ENCODE measurements at places on chromosomes 1 and 21.

DNA sequence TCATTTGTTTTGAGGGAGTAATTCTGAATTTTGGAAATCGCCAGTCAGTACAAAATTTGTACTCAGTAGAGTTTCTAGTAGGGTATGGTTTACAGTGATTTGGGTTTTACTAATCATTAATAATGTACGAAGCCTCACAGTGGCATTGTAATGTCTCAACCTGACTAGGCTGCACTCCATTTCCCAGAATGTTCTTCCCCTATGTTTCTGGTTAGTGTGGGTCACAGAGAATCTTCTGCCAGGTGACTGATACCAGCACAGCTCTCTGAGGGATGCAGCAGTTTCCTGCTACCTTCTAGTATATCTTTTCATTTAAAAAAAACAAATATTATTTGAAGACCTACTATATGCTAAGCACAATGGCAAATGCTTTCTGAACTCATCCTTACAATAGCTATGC, 112.9 kb downstream of the PTPN14 start:
- peaks cover 26% of the 10 kb centered on the region for H3K4me1 ChIP-seq
- no peak overlapping the region for H3K27ac ChIP-seq
- H3K36me3 ChIP-seq: no peaks in the 10 kb centered on the region
- H3K4me3 ChIP-seq: no peak overlapping the region
- H3K27me3 ChIP-seq: no peaks in the 10 kb centered on the region

GRCh38 chr1:222921945-222922344, 107.1 kb downstream of the DISP1 start:
- no peaks in the 10 kb centered on the region for H3K4me1 ChIP-seq
- DNase-seq: no peak
- H3K4me3 ChIP-seq: no peak overlapping the region
- H3K27ac ChIP-seq: no peak overlapping the region
- H3K27me3 ChIP-seq: no peaks in the 10 kb centered on the region

DNA sequence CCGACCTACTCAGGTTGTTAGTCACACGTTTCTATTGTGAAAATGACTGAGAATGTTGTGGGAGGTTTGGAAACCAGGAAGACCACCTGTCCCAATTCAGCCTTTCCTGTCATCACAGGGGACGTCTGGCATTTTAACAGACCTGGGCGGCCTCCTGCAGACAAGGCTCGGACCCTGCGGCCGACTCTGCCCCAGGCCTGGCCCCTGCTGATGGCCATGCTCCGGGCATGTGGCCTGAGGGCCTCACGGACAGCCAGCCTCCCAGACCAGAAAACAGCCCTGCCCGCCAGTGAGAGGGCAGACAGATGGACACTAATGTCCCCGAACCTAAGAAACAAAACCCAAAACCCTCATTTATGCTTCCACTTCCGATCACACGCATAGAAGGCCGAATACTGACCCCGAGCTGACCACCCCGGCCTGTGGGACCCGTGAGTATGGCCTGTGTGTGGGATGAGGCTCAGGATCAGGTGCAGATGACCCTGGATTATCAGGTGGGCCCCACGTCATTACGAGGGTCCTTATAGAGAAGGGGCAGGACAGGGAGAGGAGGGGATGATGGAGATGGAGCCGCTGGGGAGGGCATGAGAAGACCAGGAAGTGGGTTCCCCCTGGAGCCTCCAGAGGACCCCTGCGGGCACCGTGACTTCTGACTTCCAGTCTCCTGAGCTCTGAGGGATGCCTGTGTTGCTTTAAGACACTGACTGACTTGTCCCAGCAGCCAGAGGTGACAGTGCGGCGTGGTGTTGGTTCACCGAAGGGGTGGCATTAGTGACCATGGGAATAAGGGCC, 9.6 kb downstream of the COL18A1 start:
- no peak overlapping the region for H3K4me3 ChIP-seq
- DNase-seq: no peak
- H3K27me3 ChIP-seq: no peaks in the 10 kb centered on the region
- H3K4me1 ChIP-seq: no peaks in the 10 kb centered on the region

DNA sequence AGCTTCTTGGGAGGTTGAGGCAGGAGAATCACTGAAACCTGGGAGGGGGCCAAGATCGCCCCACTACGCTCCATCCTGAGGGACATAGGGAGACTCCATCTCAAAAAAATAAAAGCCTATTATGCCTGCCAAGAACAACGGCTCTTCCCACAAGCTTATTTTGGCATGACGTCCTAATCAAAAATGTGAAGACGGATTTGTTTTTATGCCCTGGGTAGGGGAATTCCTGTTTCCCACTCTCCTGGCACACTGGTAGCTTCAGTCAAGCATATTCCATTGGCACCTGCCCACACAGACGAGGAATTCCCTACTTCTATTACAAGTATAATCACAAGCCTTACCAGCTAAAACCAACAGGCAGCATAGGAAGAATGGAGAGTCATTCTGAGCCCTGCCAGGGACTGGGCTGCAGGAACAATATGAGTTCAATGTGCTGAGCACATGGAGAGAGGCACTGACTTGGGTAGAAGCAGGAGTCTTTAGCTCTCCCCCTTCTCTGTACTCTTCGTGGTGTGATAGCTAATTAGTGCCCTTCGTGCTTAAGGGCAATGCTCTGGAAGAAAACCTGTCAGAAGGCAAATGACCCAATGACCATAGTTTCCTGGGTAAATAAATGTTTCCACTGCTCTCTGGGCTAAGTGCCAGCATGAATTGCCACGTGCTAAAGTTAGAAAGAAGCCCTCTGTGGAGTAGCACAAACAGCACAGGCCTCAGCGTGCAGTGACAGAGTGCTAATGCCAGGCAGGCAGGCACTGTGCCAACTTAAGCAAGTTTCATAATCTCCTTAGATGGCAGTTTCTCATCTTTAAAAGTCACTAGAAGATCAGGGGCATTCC, 16.8 kb downstream of the TNFSF4 start:
- DNase-seq: peak; percentile 51
- H3K4me1 ChIP-seq: peaks cover 26% of the 10 kb centered on the region
- peaks cover 12% of the 10 kb centered on the region for H3K36me3 ChIP-seq
- H3K27me3 ChIP-seq: no peaks in the 10 kb centered on the region

- H3K27me3 ChIP-seq: peaks cover 4% of the 10 kb centered on the region
- no peak overlapping the region for H3K27ac ChIP-seq
- H3K36me3 ChIP-seq: no peaks in the 10 kb centered on the region
- H3K4me1 ChIP-seq: no peaks in the 10 kb centered on the region
- H3K4me3 ChIP-seq: no peak overlapping the region
Observed at GRCh38 chr1:183234660-183235476, 48.8 kb downstream of the LAMC2 start.

- H3K4me3 ChIP-seq: peak overlapping the region; percentile 79
- H3K27ac ChIP-seq: peak overlapping the region; percentile 92
- peaks cover 43% of the 10 kb centered on the region for H3K36me3 ChIP-seq
- H3K27me3 ChIP-seq: no peaks in the 10 kb centered on the region
- H3K4me1 ChIP-seq: peaks cover 64% of the 10 kb centered on the region
Observed at GRCh38 chr1:230068952-230069684, 2.1 kb downstream of the GALNT2 start.

DNA sequence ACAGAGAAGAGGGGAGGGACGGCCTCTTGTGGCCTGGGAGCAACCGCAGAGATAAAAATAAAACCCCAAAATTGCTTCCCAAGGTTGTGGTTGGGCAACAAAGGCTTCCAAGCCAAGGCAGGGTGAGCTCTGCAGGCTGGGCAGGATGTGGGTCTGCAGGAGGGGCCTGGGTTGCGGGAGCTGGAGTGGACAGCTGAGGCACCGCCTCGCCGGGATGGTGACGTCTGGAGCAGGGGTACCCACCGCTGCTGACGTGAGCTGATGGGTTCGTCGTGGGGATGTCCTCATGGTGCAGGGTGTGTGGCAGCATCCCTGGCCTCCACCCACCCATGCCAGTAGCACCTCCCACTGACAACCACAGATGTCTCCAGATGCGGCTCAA, 3.7 kb downstream of the AURKAIP1 start:
- peaks cover 39% of the 10 kb centered on the region for H3K4me1 ChIP-seq
- H3K36me3 ChIP-seq: peaks cover 28% of the 10 kb centered on the region
- DNase-seq: peak; percentile 76
- H3K27ac ChIP-seq: no peak overlapping the region

GRCh38 chr1:178174539-178174938, 80.6 kb downstream of the RASAL2 start:
- no peak overlapping the region for H3K4me3 ChIP-seq
- no peak overlapping the region for H3K27ac ChIP-seq
- H3K36me3 ChIP-seq: no peaks in the 10 kb centered on the region
- DNase-seq: no peak

DNA sequence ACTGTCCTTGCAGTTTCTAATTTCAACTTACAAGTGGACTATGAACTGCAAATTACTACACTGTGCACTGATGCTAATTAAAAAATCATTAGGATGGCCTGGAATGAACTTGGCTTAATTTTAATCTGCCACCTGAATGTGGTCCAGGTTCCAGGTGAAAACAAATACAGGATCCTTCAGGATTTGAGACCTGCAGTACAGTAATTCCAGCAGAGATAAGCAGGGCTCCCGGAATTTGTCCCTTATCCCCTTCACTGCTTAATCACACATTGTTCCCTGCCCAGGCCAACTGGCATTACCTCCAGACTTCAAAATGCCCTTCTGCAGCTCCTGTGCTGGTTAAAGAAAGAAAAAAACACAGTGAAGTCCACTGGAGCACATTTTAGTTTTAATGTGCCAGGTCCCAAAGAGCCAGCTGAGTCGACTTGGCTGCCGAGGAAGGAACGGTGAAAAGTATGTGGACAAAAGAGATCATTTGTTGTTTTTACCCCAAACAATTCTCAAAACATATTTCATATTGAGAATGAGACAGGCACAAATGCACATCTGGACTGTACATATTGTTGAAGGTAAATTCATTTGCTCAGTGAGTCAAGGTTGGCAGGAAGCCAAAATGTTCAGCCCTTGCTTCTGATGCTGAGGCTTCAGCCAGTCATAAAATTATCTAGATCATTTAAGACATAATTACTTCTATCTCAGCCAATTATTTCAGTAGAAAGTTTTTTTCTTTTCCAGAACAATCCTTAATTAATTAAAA, 28.3 kb downstream of the DEGS1 start:
- no peak overlapping the region for H3K27ac ChIP-seq
- no peak overlapping the region for H3K4me3 ChIP-seq
- DNase-seq: no peak
- no peaks in the 10 kb centered on the region for H3K27me3 ChIP-seq
- no peaks in the 10 kb centered on the region for H3K4me1 ChIP-seq

DNA sequence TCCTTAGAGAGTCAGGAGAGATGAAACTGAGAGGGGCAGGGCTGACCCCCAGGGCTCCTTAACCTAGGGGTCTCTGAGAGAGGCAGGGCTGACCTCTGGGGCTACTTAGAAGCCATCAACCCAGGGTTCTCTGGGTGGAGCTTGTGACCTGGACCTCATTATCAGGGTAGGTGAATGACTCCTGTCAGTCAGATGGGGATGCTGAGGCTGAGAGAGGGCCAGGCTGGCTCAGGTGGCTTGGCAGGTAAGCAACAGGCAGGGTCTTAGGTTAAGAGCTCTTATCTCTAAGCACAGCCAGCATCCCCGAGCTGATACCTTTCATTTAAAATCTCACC, 160.9 kb downstream of the PTPRU start:
- no peaks in the 10 kb centered on the region for H3K4me1 ChIP-seq
- no peak for DNase-seq
- no peak overlapping the region for H3K27ac ChIP-seq
- H3K4me3 ChIP-seq: no peak overlapping the region

- no peak overlapping the region for H3K4me3 ChIP-seq
- DNase-seq: no peak
- H3K27me3 ChIP-seq: no peaks in the 10 kb centered on the region
- H3K36me3 ChIP-seq: no peaks in the 10 kb centered on the region
- H3K27ac ChIP-seq: no peak overlapping the region
- no peaks in the 10 kb centered on the region for H3K4me1 ChIP-seq
Observed at GRCh38 chr1:168157638-168158037, 20.9 kb upstream of the GPR161 start.

DNA sequence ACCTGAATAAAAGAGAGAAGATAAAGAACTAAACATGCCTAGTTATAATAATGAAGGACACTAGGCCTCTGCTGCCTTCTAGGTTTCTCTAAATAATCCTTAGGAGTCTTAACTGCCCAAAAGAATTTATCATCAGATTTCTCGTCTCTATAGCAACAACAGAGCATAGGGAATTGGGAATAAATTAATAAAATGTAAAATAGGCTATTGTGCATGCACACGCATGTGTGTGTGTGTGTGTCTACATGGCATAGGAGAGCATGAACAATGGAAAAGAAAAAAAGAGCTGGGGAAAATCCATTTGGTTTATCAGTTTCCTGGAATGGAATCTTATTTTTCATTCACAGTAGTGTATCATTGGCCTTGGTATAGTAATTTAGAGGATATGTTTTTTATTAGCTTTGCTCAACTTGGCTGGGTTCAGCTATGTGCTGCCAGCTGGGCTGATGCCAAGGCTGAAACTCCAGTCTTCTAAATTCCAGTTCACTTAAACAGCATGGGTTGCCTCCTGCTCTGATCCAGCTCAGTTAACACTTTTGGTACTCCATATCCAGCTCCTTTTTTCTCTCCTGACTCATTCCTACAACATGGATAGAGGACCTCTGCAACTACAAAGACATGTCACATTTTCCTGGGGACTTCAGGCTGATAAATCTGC, 80.6 kb upstream of the SLFNL1 start:
- no peak overlapping the region for H3K27ac ChIP-seq
- no peaks in the 10 kb centered on the region for H3K4me1 ChIP-seq
- no peaks in the 10 kb centered on the region for H3K36me3 ChIP-seq
- no peak overlapping the region for H3K4me3 ChIP-seq
- no peaks in the 10 kb centered on the region for H3K27me3 ChIP-seq

DNA sequence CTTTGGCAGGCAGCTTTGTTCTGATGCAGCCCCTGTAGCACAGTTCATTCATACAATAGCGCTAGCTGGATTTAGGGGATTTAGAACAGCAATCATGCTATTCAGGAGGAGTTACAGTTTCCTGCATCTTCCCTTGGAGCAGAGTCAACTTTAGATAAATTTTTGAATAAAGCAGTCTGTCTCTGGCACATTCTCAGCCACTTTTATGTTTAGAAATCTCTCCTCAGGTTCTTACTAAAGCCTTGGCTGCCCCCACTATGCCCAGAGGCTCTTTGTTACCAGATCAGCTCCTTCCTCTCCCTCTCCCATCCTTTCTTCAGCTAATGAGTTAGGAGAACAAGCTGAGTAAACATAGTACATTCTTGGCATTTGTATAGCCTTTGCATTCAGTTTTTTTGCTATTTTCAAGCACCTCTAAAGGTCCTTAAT, 17.0 kb upstream of the PIGC start:
- H3K4me3 ChIP-seq: no peak overlapping the region
- no peaks in the 10 kb centered on the region for H3K4me1 ChIP-seq
- DNase-seq: no peak
- no peaks in the 10 kb centered on the region for H3K36me3 ChIP-seq
- H3K27me3 ChIP-seq: no peaks in the 10 kb centered on the region

Measured in DND-41 (cell line).